Ureter (tissue), 1 donor: ENCODE measurements at places on chromosomes 5 and 9. TPM values are rescaled to one million over a fixed set of nuclear protein-coding genes. Genes with fewer than 3 reads are reported as not detected.

- DNase-seq: no peak
Observed at GRCh38 chr5:102773133-102773532, 18.0 kb downstream of the PAM start.

GRCh38 chr5:139199321-139199720 lies 1.2 kb upstream of the SIL1 start:
- no peak for DNase-seq

DNA sequence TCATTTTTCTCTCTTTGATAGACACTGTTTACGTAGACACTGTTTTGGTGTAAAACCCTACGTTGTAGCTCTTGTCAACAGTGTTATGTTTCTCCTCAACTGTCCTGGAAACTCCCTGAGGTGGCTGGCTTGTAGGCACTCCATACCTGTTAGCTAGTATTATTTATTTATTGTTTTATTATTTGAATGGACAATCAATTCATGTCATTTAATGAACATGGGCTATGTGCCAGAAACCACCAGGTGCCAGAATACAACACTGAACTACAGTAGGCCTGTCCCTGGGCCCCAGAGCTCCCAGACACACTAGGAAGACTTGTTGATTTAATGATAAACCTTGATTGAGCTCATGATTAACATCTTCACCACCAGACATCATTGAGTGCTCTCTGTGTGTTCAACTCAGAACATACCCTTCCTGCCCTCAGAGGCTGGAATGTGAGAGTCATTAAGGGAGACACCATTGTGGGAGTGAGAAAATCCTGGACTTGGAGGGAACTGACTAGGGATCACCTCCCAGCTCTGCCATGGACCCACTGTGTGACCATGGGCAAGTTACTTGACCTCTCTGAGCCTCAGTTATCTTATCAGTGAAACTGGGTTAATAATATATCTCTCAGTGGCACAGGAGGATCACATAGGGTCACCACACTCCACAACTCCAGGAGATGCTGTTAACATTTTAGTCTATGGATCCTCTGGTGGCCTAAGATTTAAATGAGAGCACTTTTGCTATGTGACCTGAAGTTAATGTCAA lies 19.2 kb downstream of the IRF1 start:
- no peak for DNase-seq

DNA sequence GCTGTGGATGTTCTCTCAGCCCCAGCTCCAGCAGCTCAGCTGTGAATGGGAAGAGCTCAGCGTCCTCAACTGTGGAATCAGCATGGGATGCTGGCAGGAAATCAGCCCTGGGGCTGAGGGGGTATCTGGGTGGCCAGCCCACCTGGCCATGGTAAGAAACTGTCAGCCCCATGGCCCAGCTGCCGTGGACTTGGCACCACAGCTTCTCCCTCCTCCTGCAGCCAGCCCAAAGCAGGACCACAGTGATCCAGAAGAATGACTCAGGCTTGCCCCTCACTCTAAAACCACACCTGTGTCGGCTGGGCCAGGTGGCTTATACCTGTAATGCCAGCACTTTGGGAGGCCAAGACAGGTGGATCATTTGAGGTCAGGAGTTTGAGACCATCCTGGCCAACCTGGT lies 48.0 kb downstream of the SAR1B start:
- no peak for DNase-seq

DNA sequence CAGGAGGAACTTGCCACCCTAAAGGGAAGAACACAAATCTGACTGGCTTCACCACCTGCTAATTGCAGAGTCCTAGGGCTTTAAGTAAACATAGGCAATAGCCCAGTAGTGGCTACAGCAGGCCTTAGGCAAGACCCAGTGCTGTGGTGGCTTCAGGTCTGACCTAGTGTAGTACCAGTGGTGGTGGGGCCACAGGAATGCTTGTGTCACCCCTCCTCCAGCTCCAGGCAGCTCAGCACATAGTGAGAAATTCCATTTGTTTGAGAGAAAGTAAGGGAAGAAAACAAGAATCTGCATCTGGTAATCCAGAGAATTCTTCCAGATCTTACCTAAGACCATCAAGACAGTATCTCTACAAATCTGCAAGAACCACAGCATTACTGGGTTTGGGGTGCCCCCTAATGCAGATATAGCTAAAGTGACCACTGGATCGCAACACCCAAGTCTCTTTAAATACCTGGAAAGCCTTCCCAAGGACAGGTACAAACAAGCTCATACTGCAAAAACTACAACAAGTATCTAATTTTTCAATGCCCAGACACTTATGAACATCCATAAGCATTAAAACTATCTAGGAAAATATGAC lies 102.6 kb upstream of the TRPM3 start:
- DNase-seq: no peak

- DNase-seq: no peak
Observed at GRCh38 chr9:123370526-123371227, 14.7 kb downstream of the CRB2 start.

ZNG1A gene
- total RNA-seq: 57.9 TPM

COL27A1 gene
- 59.2 TPM for total RNA-seq

NOTCH1 gene
- total RNA-seq: 134 TPM

GRXCR2 gene
- total RNA-seq: not detected

ACTL7A gene
- not detected for total RNA-seq
